Left ventricle myocardium superior (tissue), 1 donor: ENCODE measurements at places on chromosomes 4 and X. TPM values are rescaled to one million over a fixed set of nuclear protein-coding genes. Genes with fewer than 3 reads are reported as not detected.

Gene MSX1
- 4.1 TPM for total RNA-seq

Gene SCFD2
- 7.5 TPM for total RNA-seq

Gene SPANXD
- not detected for total RNA-seq

Gene ZXDA
- total RNA-seq: 3.7 TPM

Gene OPRPN
- not detected for total RNA-seq

- DNase-seq: no peak
These were observed 24.8 kb upstream of the ADRA2C start for GRCh38 chr4:3741217-3742011.

- DNase-seq: no peak
These were observed 54.9 kb downstream of the UBQLN2 start for GRCh38 chrX:56618323-56618722.

GRCh38 chrX:41857670-41858069 lies 65.7 kb downstream of the CASK start:
- no peak for DNase-seq

- DNase-seq: no peak
These were observed 932.3 kb upstream of the EPHA5 start for GRCh38 chr4:66602622-66603021.

DNA sequence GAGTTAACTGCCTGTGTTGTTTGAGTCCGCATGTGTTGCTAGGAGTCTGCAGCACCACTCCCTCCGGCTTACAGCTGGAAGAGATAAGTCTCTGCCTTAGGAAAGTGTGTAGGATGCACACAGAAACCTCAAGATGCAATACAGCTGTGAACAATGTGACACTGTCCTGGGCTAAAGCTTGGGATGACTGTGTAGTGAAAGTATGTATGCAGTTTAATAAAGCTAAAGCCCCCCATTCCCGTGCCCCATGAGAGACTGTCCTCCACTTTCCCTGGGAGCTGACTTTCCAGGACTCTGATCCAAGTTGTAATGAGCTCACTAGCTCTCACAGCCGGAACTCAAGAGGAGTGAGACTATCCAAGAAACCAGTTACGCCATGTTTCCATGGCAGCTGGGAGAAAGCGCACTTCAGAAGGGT lies 156.6 kb upstream of the FTHL17 start:
- DNase-seq: peak; percentile 27

DNA sequence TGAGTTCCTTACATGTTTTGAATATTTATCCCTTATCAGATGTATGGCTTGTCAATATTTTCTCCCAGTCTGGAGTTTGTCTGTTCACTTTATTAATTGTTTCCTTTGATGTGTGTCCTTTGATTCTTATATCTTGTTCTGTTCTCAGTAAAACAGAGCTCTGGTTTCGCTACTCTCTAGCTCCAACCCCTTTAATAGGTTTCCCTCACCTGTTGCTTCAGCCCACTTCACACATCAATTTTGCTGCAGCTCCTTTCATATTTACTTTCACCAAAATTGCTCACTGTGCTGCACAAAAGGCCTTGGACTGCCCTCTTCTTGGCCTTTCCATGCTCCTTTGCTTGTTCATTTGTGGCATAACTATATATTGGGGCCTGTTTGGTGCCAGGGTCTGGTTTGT lies 85.1 kb downstream of the CFAP299 start:
- no peak for DNase-seq

GRCh38 chrX:102535958-102536357 lies 19.4 kb upstream of the TMSB15A start:
- DNase-seq: no peak

DNA sequence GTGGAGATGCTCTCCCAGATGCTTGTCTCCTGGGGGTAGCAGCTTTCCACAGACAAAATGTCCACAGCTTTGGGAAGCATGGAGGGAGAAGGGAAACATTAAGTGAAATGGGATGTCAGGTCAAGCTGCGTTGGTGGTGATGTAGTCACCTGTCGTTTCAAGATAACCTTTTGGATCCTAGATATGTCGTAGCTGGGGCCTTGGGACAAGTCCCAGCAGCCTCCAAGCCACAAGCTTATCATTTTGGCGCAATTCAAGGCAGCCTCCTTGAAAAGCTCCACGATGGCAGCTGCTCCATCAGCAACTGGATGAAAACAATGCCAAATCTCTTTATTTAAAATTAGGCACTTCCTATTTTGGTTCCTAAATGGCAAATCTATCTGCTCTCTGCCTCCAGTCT lies 52.0 kb downstream of the RTL9 start:
- DNase-seq: no peak

DNA sequence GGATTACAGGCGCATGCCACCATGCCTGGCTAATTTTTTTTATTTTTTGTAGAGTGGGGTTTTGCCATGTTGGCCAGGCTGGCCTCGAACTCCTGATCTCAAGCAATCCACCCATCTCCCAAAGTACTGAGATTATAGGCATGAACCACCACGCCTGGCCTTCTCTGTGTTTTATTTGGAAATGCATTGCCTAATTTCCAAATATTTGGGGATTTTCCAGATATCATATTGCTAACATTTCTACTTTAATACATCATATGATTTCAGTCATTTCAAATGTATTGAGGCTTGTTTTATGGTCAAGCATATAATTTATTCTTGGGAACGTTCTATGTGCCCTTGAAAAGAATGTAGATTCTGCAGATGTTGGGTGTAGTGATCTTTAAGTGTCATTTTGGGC lies 38.8 kb downstream of the FGF2 start:
- DNase-seq: no peak

- no peak for DNase-seq
These were observed 4.2 kb downstream of the TACC3 start for GRCh38 chr4:1725521-1725920.

DNA sequence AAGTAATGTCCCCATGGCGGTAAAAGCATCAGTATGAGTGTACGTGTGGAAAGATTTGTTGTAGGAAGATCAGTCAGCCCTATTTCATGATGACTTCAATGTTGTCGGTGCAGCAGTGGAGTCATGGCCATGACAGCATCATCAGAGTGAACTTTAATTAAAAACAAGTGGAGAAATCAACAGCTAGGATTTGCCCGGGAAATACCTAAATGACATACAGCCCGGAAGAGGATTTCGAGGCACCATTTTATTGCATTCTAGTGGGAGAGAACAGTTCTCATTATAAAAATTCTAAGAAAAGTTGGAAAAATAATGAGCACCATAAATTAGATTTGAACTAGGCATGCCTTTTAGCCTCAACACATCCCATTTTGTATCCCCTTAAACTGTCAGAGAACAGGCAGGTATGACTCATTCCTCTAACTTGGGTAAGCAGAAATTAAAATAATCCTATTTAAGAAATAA lies 170.1 kb downstream of the SHROOM3 start:
- DNase-seq: no peak

DNA sequence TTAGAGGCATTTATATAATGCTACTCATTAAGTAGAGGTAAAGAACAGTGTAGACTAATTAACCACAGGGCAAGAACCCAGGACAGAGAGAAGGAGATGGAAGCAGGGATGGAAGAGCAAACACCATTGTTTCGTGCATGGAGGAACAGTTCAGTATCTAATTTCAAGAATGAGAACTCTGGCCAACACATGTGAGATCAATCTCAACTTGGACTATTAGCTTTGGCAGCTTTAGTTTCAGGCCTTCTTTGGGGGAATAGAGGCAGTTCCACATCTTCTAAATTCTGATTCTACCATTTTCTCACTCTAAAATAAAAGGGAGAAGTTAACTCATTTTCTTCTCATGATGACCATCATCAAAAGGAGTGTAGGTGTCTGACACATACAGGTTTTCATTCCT lies 207.0 kb downstream of the LDB2 start:
- no peak for DNase-seq
